ENCODE measurements at places on chromosomes 5 and 9. TPM values are rescaled to one million over a fixed set of nuclear protein-coding genes. Genes with fewer than 3 reads are reported as not detected.
A peak's percentile ranks its signal among the peaks of the same experiment; 100 is the strongest.

DNA sequence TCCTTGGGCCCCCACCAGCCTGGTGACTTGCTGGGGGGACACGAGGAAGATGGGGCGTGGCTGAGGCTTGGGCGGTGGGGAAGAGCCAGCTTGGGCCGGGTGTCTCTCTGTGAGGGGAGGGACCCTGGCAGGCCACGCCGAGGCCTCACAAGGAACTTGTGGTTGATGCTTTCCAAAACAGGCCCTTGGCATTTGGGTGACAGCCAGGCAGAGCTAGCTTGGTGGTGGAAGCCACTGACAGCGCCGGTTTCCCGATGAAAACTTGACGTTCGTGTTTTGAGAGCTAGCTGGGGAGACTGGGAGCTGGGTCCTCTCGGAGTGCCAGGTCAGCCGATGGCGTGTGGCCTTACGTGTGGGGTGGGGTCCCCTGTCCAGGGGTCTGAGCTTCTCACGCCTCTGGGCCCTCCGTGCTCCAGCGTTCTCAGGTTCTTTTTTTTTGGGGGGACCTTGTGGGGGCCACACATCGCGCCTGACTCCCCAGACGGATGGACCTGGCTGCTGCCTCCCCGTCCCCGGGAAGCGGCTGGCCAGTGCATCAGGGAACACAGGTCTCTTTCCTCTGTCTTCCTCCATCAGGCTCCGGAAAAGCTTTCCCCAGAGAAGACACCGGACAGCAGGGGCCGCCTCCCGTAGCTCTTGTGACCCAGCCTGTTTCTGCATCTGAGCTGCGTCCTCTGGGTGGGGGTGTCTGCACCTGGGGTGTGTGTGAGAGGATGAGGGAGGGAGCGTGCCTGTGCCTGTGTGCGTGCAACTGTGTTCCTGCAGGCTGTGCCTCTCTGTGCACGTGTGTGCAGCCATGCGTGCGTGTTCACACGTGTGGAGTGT lies 129.3 kb upstream of the LPCAT1 start:
- no peak for DNase-seq

DNA sequence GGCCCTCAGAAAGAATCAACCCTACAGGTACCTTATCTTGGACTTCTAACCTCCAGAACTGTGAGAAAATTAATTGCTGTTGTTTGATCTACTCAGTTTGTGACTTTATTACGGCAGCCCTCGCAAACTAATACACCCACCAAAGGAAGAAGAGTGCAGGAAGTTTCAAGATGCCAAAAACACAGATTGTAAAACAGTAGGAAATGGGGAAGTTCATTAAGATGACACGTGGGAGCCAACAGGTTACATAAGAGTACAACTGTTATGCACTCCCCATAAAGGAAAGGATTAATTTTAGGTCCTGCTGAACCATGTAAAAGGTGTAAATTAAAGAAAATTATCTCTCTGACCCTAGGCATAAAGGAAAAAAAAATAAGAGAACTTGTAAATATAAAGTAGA lies 294.3 kb downstream of the EPB41L4A start:
- no peak for DNase-seq

- DNase-seq: no peak
Measured at GRCh38 chr9:116998305-116998704, 311.2 kb downstream of the TRIM32 start.

DNA sequence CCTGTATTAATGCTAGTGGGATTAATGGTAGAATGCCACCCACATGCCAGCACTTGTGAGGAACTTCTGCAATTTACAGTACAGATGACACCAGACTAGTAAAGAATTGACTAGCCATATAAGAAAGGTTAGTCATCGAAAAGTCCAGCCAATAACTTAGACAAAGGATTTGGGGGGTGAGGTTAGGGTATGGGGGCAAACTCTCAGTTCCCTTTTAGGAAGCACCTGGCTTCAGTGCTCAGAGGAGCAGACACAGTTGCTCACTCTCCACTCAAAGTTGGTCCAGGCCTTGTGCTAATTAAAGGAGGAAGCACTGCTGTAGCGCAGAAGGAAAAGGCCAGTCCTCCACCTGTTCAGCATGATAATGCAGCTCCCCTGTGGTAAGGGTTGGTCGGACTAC lies 25.2 kb downstream of the TGFBR1 start:
- DNase-seq: peak; percentile 36

The PRUNE2 gene
- total RNA-seq: 7.8 TPM

- DNase-seq: peak; percentile 91
Measured at GRCh38 chr5:15008476-15008875, 136.9 kb upstream of the ANKH start.

DNA sequence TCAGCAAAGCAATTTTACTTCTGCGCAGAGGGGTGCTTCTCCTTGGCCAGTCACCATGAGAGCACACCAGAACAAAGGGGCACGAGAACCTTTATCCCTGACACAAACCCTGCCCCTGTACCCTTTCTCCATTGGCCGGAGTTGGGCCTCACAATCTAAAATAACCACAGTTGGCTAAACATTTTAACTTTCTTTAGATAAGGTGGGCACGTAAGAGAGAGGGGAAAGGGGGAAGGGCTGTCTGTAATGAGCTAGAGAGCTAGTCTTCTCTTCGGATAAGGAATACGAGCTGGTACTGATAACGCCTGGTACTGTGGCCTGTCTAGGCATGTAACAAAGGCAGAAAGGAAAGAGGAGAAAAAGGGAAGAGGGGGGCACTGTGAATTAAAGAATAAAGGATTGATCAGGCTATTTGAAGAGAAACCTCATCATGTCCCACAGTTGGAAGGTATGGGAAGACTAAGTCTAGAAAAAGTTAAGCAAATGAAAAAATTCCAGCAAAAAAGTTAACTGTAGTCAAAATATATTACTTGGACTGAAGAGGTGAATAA lies 1.8 kb upstream of the IARS1 start:
- no peak for DNase-seq

DNA sequence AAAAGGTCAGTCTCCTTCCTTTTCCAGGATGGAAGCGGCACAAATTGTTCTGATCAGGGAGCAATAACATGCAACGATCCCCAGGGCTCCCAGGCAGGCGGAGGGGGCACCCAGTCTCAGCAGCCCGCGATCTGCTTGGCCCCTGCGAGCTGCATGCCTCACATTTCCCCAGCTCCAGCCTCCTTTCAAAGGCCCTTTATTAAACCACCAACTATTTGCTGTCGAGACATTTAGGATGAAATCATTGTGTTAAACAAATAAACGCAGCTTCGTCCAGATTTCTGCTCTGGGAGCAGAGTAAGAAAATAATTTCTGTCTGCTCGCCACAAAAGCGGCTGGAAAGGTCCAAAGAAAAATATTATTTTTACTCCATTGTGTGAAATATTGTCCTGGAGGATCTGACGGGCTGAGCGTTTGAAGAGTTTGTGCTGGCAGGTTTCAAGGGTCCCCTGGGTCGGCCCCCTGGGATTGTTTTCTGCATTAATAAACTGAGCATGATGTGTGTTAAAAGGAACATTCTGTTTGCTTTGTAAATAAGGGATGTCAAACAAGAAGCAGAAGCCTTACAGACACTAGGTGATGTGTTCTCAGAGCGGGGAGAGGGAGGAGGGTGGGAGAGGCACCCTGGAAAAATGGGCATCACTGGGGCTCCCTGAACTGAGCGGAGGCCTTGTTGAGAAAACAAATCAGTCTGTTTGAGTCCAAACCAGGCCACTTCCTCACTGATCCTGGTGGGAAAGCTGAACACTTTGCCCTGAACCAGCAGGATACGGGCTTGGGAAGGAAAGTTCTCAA lies 110.1 kb downstream of the FOXD1 start:
- no peak for DNase-seq

DNA sequence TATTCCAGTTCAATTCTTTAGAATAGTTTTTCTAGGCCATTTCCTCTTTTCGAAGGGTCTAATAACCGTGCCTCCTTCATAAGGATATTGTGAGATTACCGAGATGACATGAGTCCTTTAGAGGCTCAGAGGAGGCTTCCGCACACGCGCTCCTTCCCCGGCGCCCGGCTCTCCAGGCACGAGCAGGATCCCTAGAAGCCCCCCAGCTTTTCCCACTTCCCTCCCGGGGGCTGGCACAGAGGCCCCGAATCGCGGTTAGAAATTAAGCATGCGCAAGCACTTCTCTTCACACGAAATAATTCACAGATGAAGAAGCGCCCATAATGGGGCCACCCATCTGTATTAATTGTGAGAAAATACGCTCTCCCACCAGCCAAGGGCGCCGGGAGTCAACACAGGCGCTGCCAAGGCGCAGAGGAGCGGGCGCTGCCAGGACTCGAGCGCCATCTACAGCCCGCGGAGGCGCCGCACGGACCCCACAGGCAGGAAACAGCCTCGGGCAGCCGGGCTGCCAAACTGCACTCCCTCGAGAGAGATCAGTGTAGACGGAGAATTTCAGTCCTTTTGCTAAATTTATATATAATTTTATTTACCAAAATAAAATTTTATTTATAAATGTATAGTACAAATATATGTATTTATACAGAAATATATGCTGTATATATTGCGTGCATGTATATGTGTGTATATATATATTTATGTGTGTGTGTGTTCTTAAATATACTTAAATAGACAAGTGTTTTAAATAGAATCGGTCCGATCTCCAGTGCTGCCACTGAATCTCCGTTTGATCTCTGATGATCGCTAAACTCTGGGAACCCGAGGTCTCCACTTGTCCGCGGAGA lies 258.1 kb upstream of the NFIL3 start:
- peak; percentile 76 for DNase-seq

The FOXD4L6 gene
- under 0.01 TPM for total RNA-seq

DNA sequence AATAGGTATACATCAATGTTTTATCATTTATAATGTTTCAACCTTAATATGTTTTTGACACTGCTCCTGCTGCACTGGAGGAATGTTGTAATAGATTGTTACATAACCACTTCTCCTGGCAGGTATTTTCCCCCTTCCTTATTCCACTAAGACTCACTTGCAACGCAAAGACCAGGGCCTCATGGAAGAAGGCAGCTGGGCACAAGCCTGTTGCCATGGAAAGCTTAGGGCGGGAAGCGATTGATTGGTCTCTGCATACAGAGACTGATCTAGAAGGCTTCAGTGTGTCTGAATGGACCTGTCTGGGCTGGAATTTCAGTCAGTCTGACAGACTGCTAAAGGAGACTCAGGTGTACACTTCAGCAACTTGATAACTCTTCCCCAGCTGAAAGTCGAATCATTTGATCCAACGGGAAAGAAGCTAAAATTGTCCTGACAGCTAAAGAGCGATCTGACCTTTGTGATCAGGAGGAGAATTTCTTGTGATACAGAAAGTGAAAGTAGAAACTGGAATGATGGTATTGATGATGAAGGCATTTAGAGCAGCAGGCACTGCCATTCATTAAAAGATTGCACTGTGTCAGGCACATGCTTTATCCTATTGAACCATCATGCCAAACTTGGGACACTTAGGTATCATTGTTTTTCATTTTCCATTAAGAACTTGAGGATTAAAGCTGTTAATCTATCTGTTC lies 65.1 kb downstream of the GRIA1 start:
- DNase-seq: no peak

GRCh38 chr5:121175986-121176385 lies 675.7 kb upstream of the FTMT start:
- no peak for DNase-seq

DNA sequence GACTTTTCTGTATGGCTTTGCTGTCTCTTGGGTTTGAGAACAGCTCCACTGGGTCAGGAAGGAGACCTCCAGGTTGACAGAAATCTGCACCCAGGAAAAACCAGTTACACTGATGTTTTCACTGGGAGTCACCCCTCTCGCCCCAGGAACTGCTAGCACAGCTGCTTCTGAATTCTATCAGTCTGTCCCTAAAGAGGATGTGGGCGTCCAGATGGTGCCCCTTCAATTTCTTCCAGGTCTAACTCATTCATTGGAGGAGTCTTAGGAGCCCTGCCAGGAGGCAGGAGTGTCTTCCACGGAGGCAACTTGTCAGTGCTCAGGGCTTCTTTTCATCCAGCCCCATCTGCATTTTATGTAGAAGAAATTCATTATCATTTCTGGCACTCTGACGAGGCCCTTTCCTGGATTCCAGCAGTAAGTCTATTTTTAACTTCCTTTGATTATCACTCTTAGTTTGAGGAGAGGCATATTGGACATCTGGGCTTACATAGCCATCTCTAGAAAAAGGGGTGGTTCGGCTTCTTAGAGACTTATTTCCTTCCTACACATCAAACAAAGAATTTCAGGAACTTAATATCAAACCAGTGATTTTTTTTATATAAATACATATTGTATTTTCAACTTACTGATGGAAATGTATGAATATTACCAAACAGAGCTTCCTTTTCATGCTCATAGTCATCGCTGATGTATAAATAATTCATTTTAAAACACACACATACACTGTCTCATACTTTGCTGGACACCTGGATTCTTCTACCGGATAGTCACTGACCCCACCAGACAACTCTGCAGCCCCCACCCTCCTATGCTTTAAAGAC lies 148.8 kb downstream of the IRX2 start:
- DNase-seq: no peak

- DNase-seq: no peak
Measured at GRCh38 chr5:150120617-150121447, 34.5 kb upstream of the CSF1R start.

The NMUR2 gene
- total RNA-seq: not detected

The SLU7 gene
- total RNA-seq: 84.8 TPM

The SGCD gene
- 0.84 TPM for total RNA-seq

- DNase-seq: no peak
Measured at GRCh38 chr5:44002381-44002901, 386.8 kb downstream of the FGF10 start.

DNA sequence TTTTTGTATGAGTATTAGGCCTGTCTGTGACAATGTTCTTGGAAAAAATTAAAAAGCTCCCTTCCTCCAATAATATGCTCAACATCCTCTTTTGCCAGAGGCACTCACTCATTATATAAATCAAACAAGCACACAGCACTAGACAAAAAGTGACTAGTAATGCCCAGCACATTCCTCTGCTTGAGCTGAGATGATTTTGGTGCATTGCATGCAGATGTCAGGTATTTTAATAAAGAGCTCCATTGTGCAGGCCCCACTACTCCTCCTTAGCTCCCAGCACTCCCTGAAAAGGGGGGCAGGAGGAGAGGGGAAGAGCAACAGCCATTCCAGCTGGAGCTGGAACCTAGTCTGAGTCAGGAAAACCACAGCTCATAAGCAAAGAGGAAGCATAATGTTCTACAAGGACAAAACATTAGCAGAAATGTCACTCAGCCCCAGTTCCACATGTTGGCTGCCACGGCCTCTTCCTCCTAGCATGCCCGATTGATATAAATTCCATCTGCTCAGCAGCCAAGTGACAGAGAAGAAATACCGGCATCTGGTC lies 348.5 kb downstream of the BNC2 start:
- DNase-seq: peak; percentile 69

- DNase-seq: no peak
Measured at GRCh38 chr9:96524764-96525163, 74.8 kb downstream of the HABP4 start.

The ZNF454 gene
- 1.0 TPM for total RNA-seq

The ANKRD31 gene
- total RNA-seq: 0.05 TPM

DNA sequence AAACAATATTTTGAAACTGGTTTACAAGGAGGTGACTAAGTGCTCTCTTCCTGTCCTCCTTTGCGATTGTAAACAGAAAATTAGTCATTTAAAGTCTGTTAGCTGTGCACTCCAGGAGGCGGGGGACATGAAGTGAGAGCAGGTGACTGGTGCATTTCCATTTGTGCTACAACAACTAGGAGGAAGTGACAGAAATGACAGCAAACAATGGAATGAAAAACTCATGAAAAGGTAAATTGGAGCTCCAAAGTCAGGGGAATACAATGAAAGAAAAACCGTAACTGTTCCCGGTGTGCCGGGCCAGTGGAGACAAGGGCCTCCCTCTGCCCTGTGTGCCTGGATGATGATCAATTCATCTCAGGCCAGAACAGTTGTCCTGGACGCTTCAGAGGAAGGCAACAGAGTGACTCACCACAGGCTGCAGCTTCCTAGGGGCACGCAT lies 439.9 kb downstream of the GADD45G start:
- DNase-seq: peak; percentile 49

The NEUROG1 gene
- total RNA-seq: not detected

The TAF1L gene
- under 0.01 TPM for total RNA-seq

The ARHGEF37 gene
- 16.0 TPM for total RNA-seq

The CAST gene
- total RNA-seq: 204 TPM

The MZB1 gene
- total RNA-seq: not detected
